Occipital lobe (tissue), 3 donors: ENCODE measurements at places on chromosomes 11 and 22. TPM values are rescaled to one million over a fixed set of nuclear protein-coding genes. Genes with fewer than 3 reads are reported as not detected.

KRTAP5-11 gene
- total RNA-seq, result not detected

NNMT gene
- total RNA-seq, result not detected

ZBTB44 gene
- total RNA-seq, result 180 TPM

HOATZ gene
- not detected for total RNA-seq

SPI1 gene
- total RNA-seq, result 0.78 TPM

SCN2B gene
- total RNA-seq, result 5.8 TPM

GAS2 gene
- total RNA-seq, result 13.4 TPM

OTOG gene
- total RNA-seq, result not detected

PDGFD gene
- total RNA-seq, result 13.1 TPM

AIFM3 gene
- total RNA-seq, result 4.2 TPM

ROBO4 gene
- total RNA-seq, result 3.6 TPM

OR52I2 gene
- not detected for total RNA-seq

SCGB2A2 gene
- not detected for total RNA-seq
